ENCODE measurements at places on chromosomes 5 and 9. TPM values are rescaled to one million over a fixed set of nuclear protein-coding genes. Genes with fewer than 3 reads are reported as not detected.

DNA sequence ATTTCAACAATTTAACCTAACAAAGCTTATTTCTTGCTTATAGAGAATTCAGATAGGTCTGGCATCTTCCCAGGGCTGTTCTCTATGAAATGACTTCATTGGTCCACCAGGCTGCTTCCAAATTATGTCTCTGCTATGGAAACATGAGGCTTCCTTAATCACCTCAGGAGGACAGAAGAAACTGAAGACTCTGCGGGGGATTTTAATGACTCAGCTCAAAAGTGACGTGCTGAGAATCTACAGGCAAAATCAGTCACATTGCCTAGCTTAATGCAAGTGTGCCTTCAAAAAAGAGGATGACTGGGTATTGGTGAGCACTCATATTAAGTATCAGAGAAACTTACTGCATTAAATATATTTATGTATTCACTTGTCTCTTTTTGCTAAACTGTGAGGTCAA, 315.5 kb upstream of the RGMB start:
- no peak for ATAC-seq

Gene SLC35D2
- total RNA-seq: 9.3 TPM

DNA sequence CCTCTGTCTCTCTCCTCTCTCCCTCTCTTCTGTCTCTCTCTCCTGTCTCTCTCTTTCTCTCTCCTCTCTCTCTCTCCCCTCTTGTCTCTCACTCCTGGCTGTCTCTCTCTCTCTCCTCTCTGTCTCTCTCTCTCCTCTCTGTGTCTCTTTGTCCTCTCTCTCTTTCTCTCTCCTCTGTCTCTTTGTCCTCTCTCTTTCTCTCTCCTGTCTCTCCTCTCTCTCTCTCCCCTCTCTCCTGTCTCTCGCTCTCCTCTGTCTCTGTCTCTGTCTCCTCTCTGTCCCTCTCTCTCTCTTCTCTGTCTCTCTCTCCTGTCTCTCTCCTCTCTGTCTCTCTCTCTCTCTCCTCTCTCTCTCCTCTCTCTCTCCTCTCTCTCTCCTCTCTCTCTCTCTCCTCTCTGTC, 25.0 kb downstream of the STK32A start:
- ATAC-seq: no peak

- ATAC-seq: peak; percentile 95
Measured at GRCh38 chr5:119063579-119064379, 7.1 kb upstream of the DMXL1 start.

All from activated T-helper 17 cell treated with anti-CD3 and anti-CD28 coated beads, Interleukin-2, amount 50 U/mL, for 72 hours (primary cell).